ENCODE measurements at places on chromosomes 3 and 15. TPM values are rescaled to one million over a fixed set of nuclear protein-coding genes. Genes with fewer than 3 reads are reported as not detected.

Gene PAQR9
- 0.19 TPM for total RNA-seq

Gene NRROS
- 0.58 TPM for total RNA-seq

Gene CPLX3
- not detected for total RNA-seq

Gene PLIN1
- under 0.01 TPM for total RNA-seq

Gene OXSR1
- 40.6 TPM for total RNA-seq

Gene CCDC174
- total RNA-seq, result 9.3 TPM

Gene MYD88
- total RNA-seq, result 23.0 TPM

Gene PRTG
- 1.9 TPM for total RNA-seq

Gene RHCG
- under 0.01 TPM for total RNA-seq

Gene STARD5
- 21.1 TPM for total RNA-seq

Gene DAPK2
- 3.9 TPM for total RNA-seq

Gene AMIGO3
- total RNA-seq, result not detected

Gene EXD1
- not detected for total RNA-seq

Gene MORC1
- not detected for total RNA-seq

Gene GOLGA8R
- total RNA-seq, result 4.8 TPM

Gene RAD54L2
- total RNA-seq, result 14.8 TPM

Gene MESP2
- total RNA-seq, result 0.77 TPM

Gene CTXN2
- not detected for total RNA-seq

Gene GNAT1
- total RNA-seq, result not detected

Gene CHRNA5
- total RNA-seq, result 0.56 TPM

Gene NOX5
- under 0.01 TPM for total RNA-seq

Gene STAB1
- 2.9 TPM for total RNA-seq

Gene TERC
- 580 TPM for total RNA-seq

Gene ERC2
- under 0.01 TPM for total RNA-seq

Gene MAGEL2
- total RNA-seq, result under 0.01 TPM

Gene CSTA
- 0.58 TPM for total RNA-seq

Gene DZIP1L
- 22.0 TPM for total RNA-seq

Gene VGLL4
- total RNA-seq, result 66.2 TPM

Gene CYP8B1
- total RNA-seq, result not detected

Gene RASL12
- total RNA-seq, result 1.1 TPM

Gene ITIH3
- total RNA-seq, result 0.19 TPM

Gene GABRB3
- 0.28 TPM for total RNA-seq

Gene DGKG
- total RNA-seq, result 4.4 TPM

Gene TGM4
- not detected for total RNA-seq

Gene CRYGS
- total RNA-seq, result 0.77 TPM

Gene SERINC4
- total RNA-seq, result not detected

Gene DISP2
- under 0.01 TPM for total RNA-seq

Data from regular cardiac myocyte (primary cell).